Stimulated activated naive CD4-positive, alpha-beta T cell (primary cell): ENCODE measurements at places on chromosomes 12 and 14.

- DNase-seq: no peak
These were observed 6.0 kb upstream of the SOS2 start for GRCh38 chr14:50237427-50237826.

GRCh38 chr14:69690042-69690441 is 76.9 kb upstream of the SRSF5 start:
- DNase-seq: no peak

GRCh38 chr14:86672080-86672479 is 1142.1 kb downstream of the FLRT2 start:
- no peak for DNase-seq

DNA sequence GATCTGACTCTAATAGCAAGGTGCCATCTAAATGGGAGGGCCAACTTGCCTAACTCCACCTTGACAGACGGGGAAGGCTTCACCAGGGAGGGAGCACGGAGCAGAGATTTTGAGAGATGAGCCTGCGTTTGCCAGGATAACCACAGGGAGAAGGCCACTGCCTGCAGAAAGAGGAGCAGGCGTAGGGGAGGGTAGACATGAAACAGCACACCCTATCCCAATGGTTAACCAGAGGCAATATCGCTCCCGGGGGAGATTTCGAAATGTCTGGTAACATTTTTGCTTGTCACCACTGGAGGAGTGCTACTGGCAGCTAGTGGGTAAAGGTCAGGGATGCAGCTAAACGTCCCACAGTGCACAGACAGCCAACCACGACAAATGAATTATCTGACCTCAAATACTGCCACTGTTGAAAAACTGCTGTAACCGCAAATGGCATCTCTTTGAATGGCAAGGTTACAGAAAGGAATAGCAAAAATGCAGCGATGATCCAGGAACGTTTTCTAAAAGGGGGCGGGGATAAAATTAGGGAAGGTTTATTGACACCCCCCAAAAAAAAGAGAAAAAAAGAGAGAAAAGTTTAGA is 126.0 kb upstream of the ATF7IP start:
- DNase-seq: no peak

GRCh38 chr12:91397866-91398532 is 215.4 kb upstream of the DCN start:
- no peak for DNase-seq

GRCh38 chr14:88613552-88614010 is 50.7 kb downstream of the ZC3H14 start:
- DNase-seq: no peak

DNA sequence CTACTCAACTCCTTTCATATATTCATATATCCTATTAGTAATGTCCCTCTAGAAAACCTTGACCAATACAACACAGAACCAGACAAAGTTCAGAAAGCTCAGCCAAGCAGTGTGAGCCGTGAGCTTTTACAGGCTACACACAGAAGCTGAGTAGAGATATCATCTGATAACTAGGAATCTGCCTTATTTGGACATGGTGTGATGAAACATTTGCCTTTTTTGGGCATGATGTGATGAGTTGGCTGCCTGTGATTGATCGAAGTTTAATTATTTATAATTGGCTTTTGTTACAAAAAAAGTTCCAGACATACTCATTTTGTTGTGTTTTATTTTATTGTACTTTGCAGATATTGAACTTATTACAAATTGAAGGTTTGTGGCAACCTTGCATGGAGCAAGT is 46.6 kb downstream of the TESPA1 start:
- no peak for DNase-seq

DNA sequence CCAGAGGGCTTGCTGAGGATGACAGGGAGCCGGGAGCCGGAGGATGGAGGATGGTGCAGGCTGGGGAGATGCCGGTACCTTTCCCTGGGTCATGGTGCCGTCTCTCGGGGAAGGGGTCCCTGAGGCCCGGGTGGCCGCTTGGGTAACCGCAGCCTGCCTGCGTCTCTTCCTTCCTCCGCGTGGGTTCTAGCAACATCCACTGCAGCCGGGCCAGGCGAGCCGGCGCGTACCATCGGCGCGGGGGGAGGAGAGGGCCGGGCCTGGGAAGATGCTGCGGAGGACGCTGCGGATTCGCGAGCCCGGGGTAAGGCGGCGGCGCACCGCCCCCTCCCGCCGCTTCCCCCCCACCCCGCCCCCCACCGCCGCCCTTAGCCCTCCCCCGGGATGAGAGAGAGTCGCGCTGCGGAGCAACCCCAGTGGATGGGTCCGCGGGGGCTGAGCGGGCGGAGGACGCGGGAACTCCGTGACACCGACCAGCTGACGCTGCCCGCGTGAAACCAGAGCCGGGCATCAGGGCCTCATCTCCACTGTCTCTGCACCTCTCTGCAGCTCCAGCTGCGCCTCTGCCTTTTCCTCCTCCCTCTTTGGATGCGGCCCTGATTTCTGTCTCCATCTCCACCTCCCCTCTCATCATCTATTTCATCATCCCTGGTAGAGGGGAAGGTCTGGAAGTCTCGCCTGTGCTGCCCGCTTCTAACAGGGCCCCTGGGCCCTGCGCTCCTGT is at the start of gene FAIM2:
Gene FAIM2, minus strand, starts transcription at position 201 of the 724 bp plus-strand sequence. Its CDS starts 108 bp downstream, at position 93.
- no peak for DNase-seq

DNA sequence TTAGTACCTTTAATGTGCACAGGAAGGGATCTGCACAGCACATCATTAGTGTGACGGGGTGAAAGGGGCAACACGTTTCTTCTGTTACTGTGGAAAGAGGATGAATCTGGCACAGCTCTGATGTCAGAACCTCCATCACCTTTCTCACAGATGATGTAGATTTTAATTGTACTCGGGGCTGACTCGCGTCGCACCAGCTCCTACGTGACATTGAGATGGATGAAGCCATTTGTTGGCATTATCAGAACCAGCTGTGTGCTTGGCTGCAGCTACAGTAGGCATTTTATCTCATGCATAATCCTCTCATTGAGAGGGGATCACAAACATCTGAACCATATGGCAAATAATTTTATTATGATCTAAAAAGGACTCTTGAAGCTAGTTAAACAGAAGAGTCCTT is 173.6 kb downstream of the PDZRN4 start:
- no peak for DNase-seq

- no peak for DNase-seq
These were observed 304.4 kb downstream of the TMEM132D start for GRCh38 chr12:129599406-129599805.

DNA sequence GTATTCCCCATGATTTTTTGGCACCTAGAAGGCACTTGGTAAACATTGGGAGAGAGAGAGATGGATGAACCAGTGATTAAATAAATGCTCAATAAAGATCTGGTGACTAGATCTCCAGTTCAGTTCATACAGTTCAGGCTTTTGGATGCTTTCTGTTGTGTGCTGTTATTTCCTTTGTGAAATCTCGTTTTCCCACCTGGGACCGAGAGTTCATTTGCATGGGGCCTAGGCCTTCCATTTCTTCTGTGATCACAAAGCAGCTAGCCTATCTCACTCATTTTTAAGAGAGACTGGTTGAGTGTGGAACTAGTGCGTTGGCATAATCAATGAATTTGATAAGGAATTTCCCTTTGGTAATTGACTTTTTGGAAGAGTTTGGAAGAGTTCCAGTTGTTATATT is 104.0 kb downstream of the VRK1 start:
- no peak for DNase-seq

DNA sequence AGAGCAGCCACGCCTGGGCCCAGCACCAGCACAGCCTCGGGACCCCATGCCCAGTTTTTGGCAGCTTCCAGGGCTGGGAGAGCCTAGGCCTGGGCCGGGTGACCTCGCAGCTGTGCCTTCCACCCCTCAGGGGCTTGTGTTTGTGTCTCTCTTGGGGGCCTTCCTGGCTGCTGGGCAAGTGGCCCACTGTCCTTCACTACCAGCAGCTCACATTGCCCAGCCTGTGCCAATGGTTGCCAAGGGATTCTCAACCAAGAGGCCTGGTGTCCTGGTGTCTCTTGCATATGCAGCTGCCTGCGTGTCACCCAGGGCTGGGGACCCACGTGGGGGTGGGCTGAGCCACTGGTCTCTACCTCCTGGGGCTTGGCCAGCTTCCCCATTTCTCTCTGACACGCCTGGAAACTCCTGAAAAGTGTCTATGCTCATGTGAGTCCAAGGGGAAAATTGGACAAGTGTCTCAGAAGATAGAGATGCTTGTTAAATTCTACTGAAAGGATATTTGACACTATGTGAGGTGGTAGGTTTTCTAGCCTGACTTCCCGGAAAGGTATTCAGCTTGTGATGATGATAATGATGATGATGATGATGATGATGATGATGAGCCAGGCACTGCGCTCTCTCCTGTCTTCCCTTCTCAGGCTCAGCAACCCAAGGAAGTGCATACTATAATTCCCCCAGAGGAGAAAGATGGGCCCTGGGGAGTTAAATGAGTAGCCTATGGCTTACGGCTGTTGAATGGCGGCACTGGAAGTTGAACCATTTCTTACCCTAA is 48.8 kb upstream of the ESRRB start:
- DNase-seq: no peak

DNA sequence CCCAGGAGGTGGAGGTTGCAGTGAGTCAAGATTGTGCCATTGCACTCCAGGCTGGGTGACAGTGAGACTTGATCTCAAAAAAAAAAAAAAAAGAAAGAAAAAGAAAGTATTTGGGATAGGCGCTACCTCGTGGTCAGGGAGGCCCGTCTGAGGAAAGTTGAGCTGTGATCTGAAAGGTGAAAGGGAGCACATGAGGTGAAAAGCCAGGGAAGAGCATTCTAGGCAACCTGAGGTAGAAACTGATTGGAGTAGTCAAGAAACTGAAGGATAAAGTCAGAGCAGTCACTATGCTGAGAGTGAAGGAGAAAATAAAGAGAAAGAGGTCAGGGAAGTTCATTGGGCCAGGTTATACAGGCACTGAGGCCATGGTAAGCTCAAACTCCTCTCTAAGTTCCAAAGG is 7.7 kb downstream of the ANAPC5 start:
- DNase-seq: no peak

DNA sequence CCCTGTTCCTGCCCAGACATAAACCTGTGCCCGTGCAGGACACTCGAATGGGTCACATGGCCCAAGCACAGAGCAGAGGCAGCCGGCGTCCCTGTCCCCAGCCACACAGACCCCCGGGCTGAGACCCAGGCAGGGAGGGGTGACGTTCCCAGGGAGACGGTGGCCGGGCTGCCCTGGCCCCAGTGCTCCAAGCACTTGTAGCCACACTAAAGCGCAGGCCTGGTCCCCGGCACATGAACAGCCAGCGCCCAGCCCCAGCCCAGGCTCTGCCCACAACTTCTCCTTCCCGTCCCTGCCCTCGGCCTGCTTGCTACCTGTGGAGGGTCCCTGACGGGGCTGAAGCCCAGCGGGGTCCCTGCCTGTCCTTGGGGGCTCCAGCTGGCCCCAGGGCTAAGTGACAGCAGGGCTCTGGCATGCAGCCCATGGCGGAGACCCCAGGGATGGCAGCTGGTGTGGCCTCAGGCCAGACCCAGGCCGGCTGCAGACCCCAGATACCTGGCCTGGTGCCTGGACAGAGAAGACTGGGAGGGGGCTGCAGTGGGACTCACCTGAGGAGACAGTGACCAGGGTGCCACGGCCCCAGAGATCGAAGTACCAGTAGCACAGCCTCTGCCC is 338.4 kb downstream of the TMEM121 start:
- no peak for DNase-seq

- no peak for DNase-seq
These were observed 3.4 kb downstream of the PLEKHG3 start for GRCh38 chr14:64707661-64708060.

GRCh38 chr12:65637774-65638173 is 186.5 kb upstream of the HMGA2 start:
- DNase-seq: no peak

DNA sequence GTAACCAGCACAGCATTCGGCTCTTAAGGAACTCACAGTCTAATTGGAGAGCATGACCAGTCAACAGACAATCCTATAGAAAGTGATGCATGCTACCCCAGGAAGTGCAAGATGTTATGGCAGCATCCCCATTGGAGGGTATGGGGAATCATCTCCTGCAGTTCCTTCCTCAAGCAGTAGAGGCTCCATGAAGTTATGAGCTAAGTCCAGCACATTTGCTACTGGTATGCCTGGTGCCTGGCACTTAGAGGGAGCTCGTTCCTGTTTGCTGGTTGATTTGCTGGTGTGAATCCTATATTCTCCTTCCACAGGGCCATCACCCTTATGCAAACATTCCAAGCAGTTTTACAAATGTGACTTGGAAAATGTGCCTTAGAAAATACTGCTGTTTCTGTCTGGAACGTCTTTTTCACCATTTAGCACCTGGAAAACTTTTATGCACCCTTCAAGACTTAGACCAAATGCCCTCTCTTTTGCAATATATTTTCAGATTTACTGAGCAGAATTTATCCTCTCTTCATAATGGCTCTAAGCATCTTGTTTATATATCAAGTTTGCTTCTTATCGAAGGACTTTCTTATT is 136.1 kb upstream of the WSCD2 start:
- DNase-seq: no peak

DNA sequence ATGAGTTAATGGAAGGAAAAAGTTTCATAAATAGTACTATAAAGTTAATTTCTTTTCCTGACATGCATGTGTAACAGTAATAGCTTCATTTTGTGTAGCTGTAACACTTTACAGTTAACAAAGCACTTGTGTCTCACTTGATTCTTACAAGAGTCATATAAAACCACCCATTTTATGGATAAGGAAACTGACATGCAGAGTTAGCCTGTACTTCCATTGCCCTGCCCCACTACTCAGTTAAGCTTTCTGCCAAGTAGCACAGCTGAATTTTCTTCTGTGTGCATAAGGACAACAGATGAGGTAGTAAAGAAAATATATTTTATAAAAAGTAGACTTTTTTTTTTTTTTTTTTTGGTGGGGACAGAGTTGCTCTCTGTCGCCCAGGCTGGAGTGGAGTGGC is 32.2 kb downstream of the ANO6 start:
- DNase-seq: no peak

DNA sequence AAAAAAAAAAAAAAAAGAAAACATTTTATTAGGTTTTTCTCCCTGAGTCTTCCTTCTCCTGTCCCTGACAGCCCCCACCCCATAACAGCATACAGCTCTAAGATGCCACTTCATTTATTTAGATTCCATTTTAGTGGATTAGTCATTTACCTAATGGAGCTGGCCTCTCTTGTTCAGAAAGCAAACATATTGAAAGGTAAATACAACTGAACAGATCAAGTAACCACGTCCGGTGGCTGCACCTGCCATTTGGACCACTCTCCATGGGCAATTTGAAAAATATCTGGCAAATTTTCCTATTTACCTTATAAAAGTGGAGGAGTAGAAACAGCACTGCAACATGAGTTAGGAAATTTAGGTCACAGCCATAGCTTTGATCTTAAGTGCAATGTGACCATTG is 254.6 kb downstream of the C12orf42 start:
- no peak for DNase-seq

DNA sequence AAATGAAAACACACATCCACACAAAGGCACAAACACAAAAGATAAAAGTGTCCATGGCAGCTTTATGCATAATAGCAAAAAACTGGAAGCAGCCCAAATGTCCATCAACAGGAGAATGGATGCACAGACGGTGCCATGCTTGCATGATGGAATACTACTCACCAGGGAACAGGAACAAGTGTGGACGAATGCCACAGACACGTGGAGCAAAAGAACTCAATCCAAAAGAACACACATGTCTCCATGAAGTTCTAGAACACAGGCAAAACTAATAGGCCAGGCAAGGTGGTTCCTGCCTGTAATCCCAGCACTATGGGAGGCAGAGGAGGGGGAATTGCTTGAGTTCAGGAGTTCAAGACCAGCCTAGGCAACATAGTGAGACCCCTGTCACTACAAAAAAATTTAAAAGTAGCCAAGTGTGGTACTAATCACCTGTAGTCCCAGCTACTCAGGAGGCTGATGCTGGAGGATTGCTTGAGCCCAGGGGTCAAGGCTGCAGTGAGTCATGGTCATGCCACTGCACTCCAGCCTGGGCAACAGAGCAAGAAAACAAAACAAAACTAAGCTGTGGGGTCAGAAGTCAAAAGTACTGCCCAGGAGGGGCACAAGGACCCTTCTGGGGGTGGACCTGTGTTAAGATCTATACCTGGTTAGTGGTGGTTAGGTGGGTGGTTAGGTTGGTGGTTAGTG is 7.3 kb upstream of the TMEM119 start:
- DNase-seq: no peak
